ENCODE measurements at places on chromosomes 12 and 14.

- peak; percentile 10 for DNase-seq
Measured at GRCh38 chr12:98439981-98440581, 75.3 kb upstream of the TMPO start.

DNA sequence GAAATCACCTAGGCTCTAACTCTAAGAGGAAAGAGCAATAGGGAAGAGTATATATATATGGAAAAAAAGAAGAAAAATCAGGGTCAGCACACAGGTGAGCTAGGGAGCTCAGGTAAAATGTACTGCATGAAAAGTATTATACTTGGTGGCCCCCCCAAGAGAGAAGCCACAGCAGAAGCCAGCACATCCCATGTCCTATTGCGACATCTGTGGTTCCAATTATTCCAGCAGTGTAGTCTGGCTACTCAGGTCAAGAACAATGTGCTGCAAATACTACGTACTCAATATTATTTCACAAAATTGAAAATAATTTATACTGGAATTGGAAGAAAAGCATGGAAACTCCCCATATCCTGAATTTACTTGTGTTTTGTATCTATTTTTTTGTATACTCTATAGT is 85.5 kb downstream of the CEP83 start:
- no peak for DNase-seq

DNA sequence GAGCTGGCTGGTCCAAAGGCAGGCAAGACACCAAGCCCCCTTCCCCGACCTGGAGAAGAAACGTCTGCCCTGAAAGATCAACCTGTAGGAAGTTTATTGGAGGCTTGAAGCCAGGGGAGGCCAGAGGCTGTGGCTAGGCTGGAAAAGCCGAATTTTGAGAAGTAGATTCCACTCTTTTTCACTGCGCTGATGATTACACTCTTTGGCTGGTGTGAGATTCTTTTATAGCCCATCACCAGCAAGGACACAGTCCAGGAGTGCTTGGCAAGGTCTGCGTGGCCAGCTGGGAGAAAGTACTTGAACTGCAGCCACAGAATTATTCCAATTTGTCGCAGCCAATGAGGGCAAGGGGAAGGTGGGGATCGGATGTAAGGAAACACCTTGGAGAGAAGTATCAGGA is 45.0 kb downstream of the SYNE3 start:
- no peak for DNase-seq

DNA sequence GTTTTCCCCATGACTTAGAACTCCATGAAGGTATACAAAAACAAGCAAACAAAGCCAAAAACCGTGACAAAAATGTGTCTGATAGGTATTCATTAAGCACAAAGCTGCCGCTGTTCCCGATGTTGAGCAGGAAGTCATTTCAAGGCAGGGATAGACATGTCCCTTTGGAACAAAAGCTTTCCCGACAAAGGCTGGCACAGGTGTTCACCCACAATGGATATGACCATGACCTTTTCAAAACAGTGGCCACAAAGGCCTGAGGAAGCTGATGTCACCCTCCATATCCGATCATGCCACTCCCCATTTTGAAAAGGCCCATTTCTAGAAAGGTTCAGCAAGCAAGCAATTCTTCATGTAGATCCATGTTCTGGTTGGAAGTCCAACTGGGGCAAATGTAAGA is 279.1 kb downstream of the BTG1 start:
- no peak for DNase-seq

DNA sequence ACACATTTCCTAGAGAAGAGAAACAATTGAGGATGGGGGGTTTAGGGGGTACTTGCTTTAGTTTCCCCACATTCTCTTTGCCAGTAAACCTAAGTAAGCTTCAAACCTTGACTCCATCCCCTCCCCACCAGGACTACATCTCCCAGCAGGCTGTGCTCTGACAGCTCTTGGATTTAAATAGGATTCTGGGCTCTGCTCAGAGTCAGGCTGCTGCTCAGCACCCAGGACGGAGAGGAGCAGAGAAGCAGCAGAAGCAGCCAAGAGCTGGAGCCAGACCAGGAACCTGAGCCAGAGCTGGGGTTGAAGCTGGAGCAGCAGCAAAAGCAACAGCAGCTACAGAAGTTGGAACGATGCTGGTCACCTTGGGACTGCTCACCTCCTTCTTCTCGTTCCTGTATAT is 20.6 kb downstream of the RDH12 start:
- DNase-seq: no peak

DNA sequence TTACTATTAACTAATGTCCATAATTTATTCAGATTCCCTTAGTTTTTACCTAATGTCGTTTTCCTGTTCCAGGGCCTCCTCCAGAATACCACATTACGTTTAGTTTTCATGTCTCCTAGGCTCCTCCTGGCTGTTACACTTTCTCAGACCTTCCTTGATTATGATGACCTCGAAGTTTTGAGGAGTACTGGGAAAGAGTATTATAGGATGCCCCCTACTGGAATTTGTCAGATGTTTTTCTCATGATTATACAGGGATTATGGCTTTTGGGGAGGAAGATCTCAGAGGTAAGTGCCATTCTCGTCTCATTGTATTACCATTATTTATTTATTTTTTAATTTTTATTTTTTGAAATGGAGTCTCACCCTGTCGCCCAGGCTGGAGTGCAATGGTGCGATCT is 17.7 kb upstream of the C1S start:
- peak; percentile 60 for DNase-seq

GRCh38 chr14:63076488-63076887 is 31.2 kb upstream of the KCNH5 start:
- no peak for DNase-seq

DNA sequence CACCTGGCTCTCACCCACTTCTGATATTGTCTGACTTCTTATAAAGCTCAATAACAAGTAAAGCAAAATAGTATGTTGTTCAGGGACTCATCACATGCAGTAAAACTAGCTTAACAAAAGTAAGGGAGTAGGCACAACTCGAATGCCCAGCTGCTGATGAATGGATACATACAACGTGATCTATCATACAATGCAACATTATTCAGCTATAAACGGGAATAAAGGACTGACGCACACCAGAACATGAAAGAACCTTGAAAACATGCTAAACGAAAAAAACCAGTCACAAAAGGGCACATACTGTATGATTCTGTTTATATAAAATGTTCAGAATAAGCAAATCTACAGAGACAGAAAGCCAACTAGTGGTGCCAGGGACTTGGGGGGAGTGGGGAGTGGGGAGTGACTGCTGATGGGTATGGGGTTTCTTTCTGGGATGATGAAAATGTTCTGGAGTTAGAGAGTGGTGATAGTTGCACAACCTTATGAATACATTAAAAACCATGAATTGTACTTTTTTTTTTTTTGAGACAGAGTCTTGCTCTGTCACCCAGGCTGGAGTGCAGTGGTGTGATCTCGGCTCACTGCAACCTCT is 11.1 kb downstream of the PLBD2 start:
- DNase-seq: no peak

- DNase-seq: no peak
Measured at GRCh38 chr12:110180591-110181005, 56.4 kb downstream of the IFT81 start.

- DNase-seq: no peak
Measured at GRCh38 chr12:54463034-54463433, 10.4 kb downstream of the GTSF1 start.

- no peak for DNase-seq
Measured at GRCh38 chr12:9710584-9711375, 22.1 kb downstream of the CLECL1 start.

DNA sequence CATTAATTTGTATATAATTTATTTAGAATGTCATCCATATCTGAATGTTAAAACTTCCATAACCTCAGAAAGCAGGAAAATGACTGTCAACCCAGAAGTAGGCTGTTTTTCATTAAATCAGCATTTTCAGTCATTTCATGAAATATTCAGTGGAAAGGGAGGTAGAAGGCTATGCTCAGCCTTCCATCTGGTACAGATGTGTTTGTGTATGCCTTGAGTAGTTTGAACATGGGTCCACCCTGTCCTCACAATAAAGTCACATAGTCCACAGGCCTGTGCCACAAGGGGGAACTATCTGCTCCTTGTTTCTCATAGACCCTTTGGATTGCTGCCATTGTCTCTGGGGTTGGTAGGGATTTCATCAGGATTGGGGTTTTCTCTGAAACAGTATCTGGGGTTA is 9.1 kb downstream of the LACRT start:
- DNase-seq: no peak

DNA sequence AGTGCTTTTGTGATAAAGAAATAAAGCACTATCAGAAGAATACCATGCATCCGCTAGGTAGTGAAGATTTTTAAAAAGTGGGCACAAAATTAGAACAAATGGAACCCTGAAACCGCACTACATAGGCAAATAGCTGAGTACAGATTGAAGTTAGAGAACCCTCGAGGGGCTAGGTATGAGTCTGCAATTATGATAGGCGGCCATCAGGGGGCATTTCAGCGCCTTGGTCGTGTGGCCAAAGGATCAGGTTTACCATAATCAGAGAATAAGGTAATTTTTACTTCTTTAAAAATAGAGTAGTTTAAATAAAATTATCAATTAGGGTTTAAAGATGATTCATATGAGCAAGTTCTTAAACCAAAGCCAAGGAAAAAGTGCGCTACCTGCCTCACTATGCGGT is 129.8 kb downstream of the TMX1 start:
- DNase-seq: peak; percentile 1

DNA sequence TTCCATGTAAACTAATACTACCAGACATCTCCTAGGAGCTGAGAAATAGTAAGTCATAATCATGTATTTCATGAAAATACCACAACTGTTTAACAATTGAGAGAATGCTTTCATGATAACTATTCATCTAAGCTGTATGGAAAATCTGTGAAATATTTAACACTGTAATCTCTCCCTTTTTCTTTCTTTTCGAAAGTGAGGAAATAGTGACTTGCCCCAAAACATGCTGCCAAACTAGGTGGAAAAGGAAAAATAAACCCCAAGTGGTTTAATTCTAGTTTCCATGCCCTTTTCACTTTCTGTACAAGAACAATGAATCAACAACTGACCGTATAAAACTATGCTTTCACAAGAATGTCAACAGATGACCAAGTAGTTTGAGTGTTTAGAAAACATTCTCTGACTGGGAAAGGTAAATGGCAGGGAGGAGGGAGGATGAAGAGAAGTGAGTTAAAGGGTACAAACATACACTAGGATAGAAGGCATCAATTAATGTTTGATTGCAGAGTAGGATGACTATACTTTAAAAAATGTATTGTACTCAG is 147.5 kb upstream of the AVPR1A start:
- DNase-seq: no peak

DNA sequence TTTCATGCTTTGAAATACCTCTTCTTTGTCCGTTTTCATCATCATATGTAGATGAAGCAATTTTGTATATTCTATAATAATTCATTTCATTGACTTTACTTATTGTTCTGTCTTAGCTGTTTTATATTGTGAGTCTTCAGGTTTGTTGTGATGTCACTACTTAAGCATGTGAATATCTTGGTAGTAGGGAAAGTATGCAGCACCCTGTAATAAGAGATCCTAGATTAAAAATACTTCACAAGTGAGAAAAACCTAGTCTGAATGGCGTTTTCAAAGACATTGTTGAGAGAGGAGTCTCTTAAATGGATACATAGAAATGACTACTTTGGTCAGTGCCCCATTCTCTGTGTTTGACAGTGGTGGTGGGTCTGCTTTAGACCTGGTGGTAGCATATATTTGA is 61.4 kb downstream of the SLC16A7 start:
- no peak for DNase-seq

- DNase-seq: no peak
Measured at GRCh38 chr14:76574416-76575095, 186.7 kb upstream of the VASH1 start.

GRCh38 chr12:98644433-98644711 is 216 bp downstream of the IKBIP start:
- DNase-seq: peak; percentile 77

GRCh38 chr12:123859035-123859434 is 96.9 kb downstream of the DNAH10 start:
- no peak for DNase-seq

DNA sequence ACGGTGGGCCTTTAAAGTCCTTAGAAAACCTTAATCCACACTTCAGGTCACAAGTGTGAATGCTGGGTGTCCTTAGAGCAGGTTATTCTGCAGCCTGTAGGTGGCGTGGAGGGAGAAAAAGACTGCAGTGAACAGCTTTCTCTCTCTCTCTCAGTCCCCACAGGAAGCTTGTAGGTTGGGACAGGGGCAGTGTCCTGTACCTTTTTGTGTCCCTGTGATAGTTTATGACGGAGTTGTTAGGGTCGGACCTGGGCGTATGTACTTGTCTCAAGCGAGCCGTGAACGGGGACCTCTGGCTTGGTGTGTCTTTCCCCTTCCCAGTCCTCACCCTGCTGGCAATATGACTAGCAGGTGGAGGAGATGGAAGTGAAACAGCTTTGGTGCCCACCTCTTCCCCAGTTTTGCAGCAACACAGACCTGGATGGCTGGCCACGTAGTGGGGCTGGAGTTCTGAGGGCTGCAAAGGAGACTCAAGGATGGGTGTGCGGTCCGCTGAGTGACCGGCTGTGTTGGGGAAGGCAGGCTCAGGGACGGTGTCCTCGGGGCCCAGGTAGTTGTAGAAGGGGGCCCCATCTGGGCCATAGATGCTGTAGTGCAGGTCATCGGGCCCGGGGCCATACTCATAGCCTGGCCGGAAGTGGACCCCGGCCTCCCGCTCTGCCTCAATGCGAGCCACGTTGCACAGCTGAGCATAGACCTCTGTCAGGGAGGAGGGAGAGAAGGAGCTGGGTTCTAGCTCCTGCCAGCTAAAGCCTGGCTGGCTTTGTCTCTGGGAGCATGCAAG is 8.9 kb downstream of the ISCA2 start:
- DNase-seq: no peak

- DNase-seq: no peak
Measured at GRCh38 chr14:81091660-81092059, 129.1 kb downstream of the GTF2A1 start.

GRCh38 chr12:123085730-123086487 is 65.0 kb downstream of the PITPNM2 start:
- peak; percentile 66 for DNase-seq

DNA sequence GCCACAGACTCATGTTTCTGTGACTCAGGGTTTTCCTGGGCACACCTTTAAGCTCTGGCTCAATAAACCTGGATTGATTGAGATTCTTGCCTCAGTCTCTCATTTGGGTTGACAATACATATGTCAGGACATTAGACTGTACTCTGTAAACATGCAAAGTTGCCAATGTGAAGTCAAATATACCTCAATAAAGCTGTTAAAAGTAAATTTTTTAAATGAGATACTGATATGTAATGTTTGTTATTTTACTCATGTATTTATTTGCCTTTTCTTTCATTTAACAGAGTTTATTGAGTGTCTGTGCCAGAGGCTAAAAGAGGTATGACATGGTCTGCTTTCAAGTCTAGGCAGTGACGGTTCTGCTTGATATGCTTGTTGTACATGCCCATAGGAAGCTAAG is 3.7 kb upstream of the ETFBKMT start:
- no peak for DNase-seq

- DNase-seq: no peak
Measured at GRCh38 chr14:88551094-88551870, 3.5 kb downstream of the PTPN21 start.

- DNase-seq: no peak
Measured at GRCh38 chr14:91335191-91336092, 82.2 kb downstream of the CCDC88C start.

- DNase-seq: no peak
Measured at GRCh38 chr14:103718572-103718971, 3.0 kb downstream of the ZFYVE21 start.

GRCh38 chr14:56300495-56300894 is 182.3 kb downstream of the PELI2 start:
- DNase-seq: no peak

Measured in bone marrow (tissue), 2 donors.